Urinary bladder (tissue), 4 donors: ENCODE measurements at places on chromosomes 2 and 18. TPM values are rescaled to one million over a fixed set of nuclear protein-coding genes. Genes with fewer than 3 reads are reported as not detected.

DNA sequence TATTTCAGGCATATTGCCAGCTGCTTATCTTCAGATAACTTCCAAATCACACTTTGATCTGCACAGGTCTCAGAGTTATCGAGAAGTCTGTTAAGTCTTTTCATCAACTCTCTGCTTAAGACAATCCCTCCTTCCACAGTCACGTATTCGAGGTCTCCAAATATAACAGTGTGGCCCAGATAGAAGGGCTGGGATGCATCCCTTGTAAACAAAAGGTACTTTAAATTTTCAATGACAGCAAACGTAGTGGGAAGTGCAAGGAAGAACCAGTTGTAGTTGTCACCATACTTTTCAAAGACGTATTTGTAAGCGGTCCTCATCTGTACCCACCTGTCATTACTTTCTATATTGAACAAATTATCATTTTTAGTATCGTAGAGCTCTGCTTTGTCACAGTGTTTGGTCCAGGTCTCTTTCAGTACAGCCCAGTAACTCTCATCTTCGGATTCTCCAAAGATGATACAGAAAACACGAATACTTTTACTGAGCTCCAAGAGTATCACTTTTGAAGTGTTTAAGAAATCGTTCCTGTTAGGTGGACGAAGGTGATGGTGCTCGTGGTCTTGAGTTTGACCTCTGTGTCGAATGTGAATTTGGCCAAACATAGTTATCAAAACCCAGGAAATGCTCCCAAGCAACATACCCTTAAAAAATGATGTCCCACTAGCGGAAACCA is 445 bp downstream of the C1GALT1C1L start:
- DNase-seq: no peak

GRCh38 chr2:173596244-173596643 is 241.6 kb downstream of the CDCA7 start:
- no peak for DNase-seq

- DNase-seq: no peak
Observed at GRCh38 chr2:160269365-160269764, 69.3 kb upstream of the ITGB6 start.

Gene FLACC1
- 0.63 TPM for polyA plus RNA-seq

Gene GDF7
- 0.79 TPM for polyA plus RNA-seq

Gene ECEL1
- 0.95 TPM for polyA plus RNA-seq
